Activated CD4-positive, alpha-beta T cell treated with anti-CD3 and anti-CD28 coated beads, Interleukin-10, Interleukin-2, amounts not matched to agents 100 ng/mL and 50 ng/mL, durations not matched to agents 16 hours and 8 hours (primary cell): ENCODE measurements at places on chromosomes 12 and 14.
A peak's percentile ranks its signal among the peaks of the same experiment; 100 is the strongest.

DNA sequence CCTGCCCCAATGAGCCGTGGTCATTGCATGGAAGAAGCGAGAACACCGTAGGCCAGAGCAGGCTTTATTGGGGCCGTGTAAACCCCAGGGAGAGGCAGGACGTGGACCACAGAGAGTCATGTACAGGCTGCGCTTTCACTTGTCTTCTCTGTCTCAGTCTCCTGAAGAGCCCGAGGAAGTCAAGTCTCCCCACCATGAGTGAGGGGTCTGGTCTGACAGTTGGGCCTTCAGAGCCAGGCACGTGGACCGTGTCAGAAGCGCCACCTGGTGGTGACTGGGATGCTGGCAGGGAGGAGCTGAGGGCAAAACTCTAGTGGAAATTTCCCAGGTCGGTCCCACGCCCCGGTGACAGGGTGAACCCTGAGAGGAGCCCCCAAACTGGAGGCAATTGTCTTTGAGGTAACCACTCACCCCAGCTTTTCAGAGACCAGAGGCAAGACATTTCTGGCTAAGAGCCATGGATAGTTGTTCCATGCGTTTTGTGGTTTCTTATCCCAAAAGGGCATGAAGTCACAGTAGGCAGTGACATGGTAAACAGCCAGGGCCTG, 17.4 kb downstream of the RPS6KL1 start:
- DNase-seq = peak; percentile 74

GRCh38 chr14:50943943-50944646, at the start of gene PYGL:
TSS of gene PYGL (minus strand) at chr14:50944483. CDS start at chr14:50944403, 80 bp downstream.
- DNase-seq = peak; percentile 28

DNA sequence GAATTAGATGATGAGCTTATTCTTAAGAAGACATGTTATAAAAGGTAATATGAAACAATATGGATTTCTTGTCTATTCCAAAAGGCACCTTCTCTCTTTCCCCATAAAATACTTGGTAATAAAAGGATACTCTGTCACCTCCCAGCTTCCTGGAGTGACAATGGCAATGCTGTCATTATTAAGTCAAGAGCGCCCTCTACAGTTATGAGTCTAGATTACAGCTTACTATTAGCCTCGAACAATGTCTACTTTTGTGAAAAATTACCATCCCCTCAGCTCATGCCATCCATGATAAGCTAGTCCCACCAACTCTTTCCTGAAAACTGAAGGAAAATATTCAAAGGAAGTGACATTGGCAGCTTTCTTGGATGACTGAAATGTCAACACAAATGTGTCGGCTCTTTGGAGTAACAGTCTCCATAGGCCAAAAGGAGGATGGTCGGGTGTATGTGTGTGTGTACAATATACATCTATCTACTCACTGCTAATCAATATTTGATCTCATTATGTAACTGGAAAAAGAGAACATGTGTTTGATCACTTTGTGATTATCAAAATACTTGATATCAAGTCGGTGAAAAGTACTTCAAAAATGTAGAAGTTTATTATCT, 48.7 kb upstream of the CDKN3 start:
- DNase-seq = peak; percentile 47

GRCh38 chr12:94193168-94193567, 44.8 kb downstream of the PLXNC1 start:
- DNase-seq = no peak

DNA sequence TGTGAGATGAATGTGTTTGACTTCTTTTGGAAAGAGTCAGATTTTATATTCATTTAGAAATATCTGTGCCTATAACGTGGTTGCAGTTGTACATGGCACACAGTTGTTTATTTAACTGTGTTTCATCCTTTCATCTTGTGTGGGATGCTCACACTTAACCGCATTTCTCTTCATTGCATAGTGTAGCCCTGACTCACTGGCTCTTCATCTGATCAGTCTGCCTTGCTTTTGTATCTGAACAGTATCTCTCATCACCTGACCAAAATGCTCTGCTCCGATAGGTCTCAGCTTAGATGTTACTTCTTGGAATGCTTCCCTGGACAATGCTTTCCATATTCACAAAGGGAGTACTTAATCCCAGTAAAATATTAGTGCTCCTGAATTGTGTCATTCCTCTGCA, 83.4 kb downstream of the PDE3A start:
- DNase-seq = no peak

GRCh38 chr12:27057543-27057942, 24.8 kb downstream of the C12orf71 start:
- DNase-seq = no peak

GRCh38 chr12:125203145-125203765, 138.0 kb downstream of the AACS start:
- DNase-seq = peak; percentile 27

GRCh38 chr12:132217800-132218526, 73.7 kb downstream of the NOC4L start:
- no peak for DNase-seq

DNA sequence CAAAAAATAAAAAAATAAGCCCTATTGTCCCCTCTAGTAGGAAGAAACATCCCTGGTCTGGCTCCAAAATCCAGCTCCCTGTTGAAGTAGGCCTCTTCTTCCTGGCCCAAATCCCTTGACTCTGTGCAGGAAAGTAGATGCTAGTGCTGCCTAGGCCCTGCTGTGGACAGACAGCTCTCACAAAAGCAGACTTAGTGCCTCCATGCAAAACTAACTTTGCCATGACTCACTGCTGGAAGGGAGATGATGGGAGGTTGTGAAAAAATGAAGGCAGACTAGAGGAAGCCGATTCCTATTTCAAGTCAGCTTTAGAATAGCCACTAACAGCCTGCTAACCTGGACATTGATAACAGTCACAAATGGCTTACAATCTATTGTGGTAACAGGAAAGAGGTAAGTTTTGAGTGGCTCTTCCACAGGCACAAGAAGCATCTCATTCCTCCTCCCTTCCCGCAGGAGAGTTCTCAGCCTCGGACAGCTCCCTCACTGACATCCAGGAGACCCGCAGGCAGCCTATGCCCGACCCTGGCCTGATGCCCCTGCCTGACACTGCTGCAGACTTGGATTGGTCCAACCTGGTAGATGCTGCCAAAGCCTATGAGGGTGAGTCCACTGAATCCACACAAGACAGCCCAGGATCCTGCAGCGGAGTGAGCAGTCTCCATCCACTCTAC, 198.9 kb upstream of the RGS6 start:
- no peak for DNase-seq
